ENCODE measurements at places on chromosomes 5 and 9.

- DNase-seq, result no peak
These were observed 104.8 kb upstream of the SREK1 start for GRCh38 chr5:66039296-66039695.

DNA sequence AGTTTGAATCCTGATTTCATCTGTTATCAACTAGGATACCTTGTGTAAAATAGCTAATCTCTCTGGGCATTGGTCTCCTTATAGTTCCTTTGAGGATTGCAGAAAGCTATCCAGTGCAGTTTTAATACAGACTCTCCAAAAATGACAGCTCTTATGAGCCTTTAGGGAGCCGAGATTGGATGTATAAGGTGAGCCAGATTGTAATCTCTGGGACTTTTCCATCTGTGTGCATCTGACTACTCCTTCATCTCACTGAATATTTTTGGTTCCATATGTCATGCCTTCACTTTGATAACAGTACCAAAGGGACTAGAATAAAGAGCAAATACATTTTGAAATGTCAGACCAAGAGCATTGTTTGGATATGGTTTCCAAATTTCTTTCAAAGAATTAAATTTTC, 367.2 kb downstream of the TMEM232 start:
- DNase-seq, result no peak

GRCh38 chr9:99746406-99746805, 75.3 kb upstream of the NR4A3 start:
- no peak for DNase-seq

- no peak for DNase-seq
These were observed 9.8 kb upstream of the CTSL start for GRCh38 chr9:87716141-87716540.

Measured in renal cortex interstitium (tissue), 15 donors.